ENCODE measurements at places on chromosomes 2 and 18. TPM values are rescaled to one million over a fixed set of nuclear protein-coding genes. Genes with fewer than 3 reads are reported as not detected.
A peak's percentile ranks its signal among the peaks of the same experiment; 100 is the strongest.

- H3K27ac ChIP-seq, result no peak overlapping the region
- no peaks in the 10 kb centered on the region for H3K4me1 ChIP-seq
- no peaks in the 10 kb centered on the region for H3K27me3 ChIP-seq
- DNase-seq, result no peak
- no peak overlapping the region for H3K4me3 ChIP-seq
- H3K36me3 ChIP-seq, result no peaks in the 10 kb centered on the region
Observed at GRCh38 chr2:53150146-53150545, 617.5 kb upstream of the CHAC2 start.

DNA sequence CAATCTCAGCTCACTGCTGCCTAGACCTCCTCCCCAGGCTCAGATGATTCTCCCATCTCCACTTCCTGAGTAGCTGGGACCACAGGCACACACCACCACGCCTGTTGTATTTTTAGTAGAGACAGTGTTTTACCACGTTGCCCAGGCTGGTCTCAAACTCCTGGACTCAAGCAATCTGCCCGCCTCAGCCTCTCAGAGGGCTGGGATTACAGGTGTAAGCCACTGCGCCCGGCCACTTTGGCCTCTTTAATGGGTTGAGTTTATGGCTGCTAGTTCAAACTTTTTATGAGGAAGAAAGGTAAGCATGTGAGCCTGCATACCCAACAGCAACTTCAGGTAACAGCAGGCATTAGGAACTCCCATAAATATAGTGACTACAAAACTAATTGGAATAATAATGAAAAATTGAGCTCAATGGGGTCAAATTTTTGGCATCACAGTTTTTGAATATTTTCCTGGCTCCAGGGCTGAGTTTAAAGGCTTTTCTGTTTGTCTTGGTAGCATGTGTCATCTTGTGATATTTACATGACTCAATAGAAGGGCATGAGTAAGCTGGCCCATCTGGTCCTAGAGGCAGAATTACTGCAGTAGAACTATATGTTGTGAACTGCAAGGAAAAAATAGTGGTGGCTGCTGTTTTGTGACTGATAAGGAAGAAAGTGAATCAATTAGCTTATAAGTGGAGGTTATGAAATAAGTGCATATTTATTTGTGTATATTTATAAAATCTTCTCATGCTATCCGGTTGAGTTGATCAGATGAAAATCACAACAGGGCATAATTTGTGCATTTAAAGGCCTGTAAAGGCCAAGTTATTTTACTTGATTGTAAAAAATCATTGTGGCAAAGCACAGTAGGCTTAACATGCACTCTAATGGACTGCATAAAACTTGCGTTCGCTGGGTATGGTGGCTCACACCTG is 24.8 kb downstream of the GALM start:
- no peak overlapping the region for H3K4me3 ChIP-seq
- no peaks in the 10 kb centered on the region for H3K27me3 ChIP-seq
- no peak for DNase-seq

- H3K27ac ChIP-seq, result no peak overlapping the region
- H3K27me3 ChIP-seq, result peaks cover 2% of the 10 kb centered on the region
Observed at GRCh38 chr18:9454061-9454703, 21.1 kb upstream of the RALBP1 start.

DNA sequence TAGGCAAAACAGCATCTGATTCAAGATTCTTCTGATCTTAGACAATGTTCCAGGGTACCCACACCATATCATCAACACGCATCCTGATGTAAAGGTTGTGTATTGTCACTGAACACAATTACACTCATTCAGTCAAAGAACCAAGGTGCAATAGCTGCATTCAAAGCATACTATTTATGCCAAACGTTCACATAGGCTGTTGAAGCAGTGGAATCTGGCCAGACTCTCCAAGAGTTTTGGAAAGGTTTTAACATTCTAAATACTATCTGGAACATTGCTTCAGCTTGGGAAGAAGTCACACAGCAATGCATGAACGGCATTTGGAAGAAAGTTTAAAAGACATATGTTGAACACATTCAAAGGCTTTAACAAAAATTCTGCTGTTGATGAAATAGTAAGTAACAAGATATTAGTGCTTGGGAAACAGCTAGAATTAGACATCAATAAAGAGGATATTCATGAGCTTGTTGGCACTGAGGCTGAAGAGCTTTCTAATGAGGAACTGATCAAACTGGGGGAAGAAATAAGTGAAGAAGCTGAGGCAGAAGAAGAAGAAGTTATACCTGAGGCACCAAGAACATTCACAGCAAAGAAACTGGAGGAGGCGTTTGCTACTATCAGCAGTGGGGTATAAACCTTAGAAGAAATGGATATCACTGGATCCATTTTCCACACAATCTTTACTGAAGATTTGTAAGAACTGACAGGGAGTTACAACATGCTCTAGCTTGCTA is 47.6 kb upstream of the MSH6 start:
- H3K4me3 ChIP-seq, result no peak overlapping the region
- no peaks in the 10 kb centered on the region for H3K36me3 ChIP-seq
- H3K27ac ChIP-seq, result no peak overlapping the region
- no peaks in the 10 kb centered on the region for H3K4me1 ChIP-seq
- peaks cover 4% of the 10 kb centered on the region for H3K27me3 ChIP-seq
- DNase-seq, result no peak

GRCh38 chr2:16005816-16006536 is 65.6 kb downstream of the MYCN start:
- H3K27me3 ChIP-seq, result no peaks in the 10 kb centered on the region
- no peak for DNase-seq
- H3K4me1 ChIP-seq, result no peaks in the 10 kb centered on the region
- H3K27ac ChIP-seq, result no peak overlapping the region

GRCh38 chr2:17208511-17208910 is 309.7 kb downstream of the RAD51AP2 start:
- no peak overlapping the region for H3K4me3 ChIP-seq
- H3K27ac ChIP-seq, result no peak overlapping the region
- H3K4me1 ChIP-seq, result no peaks in the 10 kb centered on the region
- H3K36me3 ChIP-seq, result no peaks in the 10 kb centered on the region
- H3K27me3 ChIP-seq, result no peaks in the 10 kb centered on the region

GRCh38 chr2:18299423-18300212 is 260.8 kb downstream of the RDH14 start:
- no peaks in the 10 kb centered on the region for H3K4me1 ChIP-seq

- H3K27ac ChIP-seq, result no peak overlapping the region
- no peak overlapping the region for H3K4me3 ChIP-seq
- H3K27me3 ChIP-seq, result no peaks in the 10 kb centered on the region
Observed at GRCh38 chr2:23824777-23825212, 102.1 kb downstream of the ATAD2B start.

DNA sequence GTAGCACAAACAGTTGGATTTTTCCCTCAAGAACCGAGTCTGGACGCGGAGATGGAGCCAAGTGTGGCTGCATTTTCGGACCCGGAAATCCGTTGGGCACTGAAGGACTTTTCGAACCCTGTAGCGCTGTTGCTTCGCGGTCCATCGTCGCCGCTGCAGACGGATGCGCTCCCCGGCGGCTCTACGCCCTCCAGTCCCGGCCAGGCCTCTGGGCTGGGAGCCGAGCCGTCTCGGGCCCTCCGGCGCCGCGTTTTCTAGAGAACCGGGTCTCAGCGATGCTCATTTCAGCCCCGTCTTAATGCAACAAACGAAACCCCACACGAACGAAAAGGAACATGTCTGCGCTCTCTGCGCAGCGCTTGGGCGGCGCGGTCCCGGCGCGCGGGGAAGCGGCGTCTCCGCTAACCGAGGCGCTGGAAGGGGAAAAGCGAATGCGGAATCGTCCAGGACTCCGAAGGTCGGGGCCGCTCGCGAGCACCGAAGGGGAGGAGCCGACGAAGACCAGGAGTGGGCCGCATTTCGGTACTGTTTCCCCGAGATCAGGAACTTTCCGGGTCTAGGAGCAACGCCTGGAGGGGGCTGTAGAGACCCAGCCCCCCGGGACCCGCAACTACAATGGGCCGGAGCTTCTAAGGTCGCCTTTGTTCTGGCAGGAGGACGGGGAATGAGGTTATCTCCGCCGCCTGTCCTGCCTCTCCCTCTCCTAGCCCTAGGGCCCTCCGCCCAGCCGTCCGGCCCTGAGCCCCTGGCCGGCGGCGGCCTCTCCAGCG is 3.2 kb downstream of the EMX1 start:
- H3K27ac ChIP-seq, result no peak overlapping the region
- peaks cover 10% of the 10 kb centered on the region for H3K4me1 ChIP-seq
- peaks cover 68% of the 10 kb centered on the region for H3K27me3 ChIP-seq

- H3K36me3 ChIP-seq, result no peaks in the 10 kb centered on the region
- no peak for DNase-seq
- H3K4me1 ChIP-seq, result no peaks in the 10 kb centered on the region
- H3K4me3 ChIP-seq, result no peak overlapping the region
- H3K27ac ChIP-seq, result no peak overlapping the region
Observed at GRCh38 chr2:39682066-39682692, 16.5 kb downstream of the TMEM178A start.

- no peak overlapping the region for H3K27ac ChIP-seq
- H3K36me3 ChIP-seq, result no peaks in the 10 kb centered on the region
- H3K4me1 ChIP-seq, result no peaks in the 10 kb centered on the region
- no peak for DNase-seq
- H3K27me3 ChIP-seq, result peaks cover 13% of the 10 kb centered on the region
Observed at GRCh38 chr2:9174771-9175437, 31.7 kb upstream of the ASAP2 start.

DNA sequence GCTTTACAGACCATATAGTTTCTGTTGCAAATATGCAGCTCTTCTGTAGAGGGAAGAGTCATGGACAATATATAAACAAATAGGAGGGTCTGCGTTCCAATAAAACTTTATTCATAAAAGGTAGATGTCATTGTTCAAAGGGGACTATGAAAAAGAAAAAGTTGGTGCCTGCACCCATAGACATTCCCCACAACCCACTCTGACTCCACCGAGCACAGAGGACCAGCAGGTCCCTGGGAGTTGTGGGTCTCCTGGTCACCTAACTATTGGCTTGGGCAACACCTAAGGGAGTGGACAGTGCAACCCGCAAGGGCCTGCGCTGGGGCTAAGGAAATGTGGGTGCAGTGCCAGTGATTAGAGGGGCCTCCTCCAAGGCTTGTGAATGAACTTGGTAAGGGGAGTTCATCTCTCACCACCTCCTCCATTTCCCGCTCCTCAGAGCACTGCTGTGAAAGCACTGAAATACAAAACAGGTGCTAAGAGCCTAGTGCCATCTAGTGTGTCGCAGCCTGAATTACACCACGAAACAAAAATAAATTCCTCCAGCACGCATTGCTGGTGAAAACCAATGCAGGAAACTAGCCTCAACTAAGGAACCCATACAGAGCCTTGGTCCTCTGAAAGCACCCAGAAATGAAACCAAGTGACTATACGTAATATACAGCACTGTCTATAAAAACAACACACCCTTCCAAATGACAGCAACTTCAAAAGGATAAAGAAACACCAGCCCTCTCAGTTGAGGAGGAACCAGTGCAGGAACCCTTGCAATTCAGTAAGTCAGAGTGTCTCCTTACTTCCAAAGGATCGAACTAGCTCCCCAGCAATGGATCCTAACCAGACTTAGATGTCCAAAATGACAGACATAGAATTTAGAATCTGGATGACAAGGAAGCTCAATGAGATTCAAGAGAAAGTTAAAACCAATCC is 166.6 kb downstream of the RNF144A start:
- H3K27ac ChIP-seq, result no peak overlapping the region
- H3K27me3 ChIP-seq, result peaks cover 5% of the 10 kb centered on the region
- DNase-seq, result peak; percentile 70
- H3K4me1 ChIP-seq, result no peaks in the 10 kb centered on the region
- H3K36me3 ChIP-seq, result peaks cover 4% of the 10 kb centered on the region
- H3K4me3 ChIP-seq, result no peak overlapping the region

- no peak overlapping the region for H3K4me3 ChIP-seq
- no peaks in the 10 kb centered on the region for H3K27me3 ChIP-seq
- no peak for DNase-seq
- H3K36me3 ChIP-seq, result peaks cover 18% of the 10 kb centered on the region
Observed at GRCh38 chr2:160401895-160402294, 91.7 kb downstream of the RBMS1 start.

- no peak for DNase-seq
- H3K27ac ChIP-seq, result no peak overlapping the region
- H3K4me1 ChIP-seq, result peaks cover 12% of the 10 kb centered on the region
Observed at GRCh38 chr2:28048341-28048740, 157.8 kb downstream of the BABAM2 start.

DNA sequence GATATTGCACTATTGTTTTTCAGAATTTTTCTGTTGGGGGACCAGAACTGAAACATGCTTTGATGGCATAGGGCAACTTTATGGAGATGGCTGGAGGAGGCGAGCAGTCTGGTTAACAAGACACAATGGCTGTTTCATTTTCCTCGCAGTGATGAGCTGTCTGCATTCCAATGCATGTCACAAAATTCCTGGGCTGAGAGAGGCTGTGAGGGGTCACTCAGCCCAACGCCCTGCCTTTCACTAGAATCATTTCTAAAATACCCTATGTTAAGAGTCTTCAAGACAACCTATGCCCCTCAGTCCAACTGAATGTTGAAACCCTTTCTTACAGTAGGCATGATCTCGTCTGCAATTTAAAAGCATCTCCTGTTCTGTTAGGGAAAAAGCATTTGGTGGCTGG is 1090.0 kb downstream of the BCL11A start:
- no peak for DNase-seq
- no peaks in the 10 kb centered on the region for H3K4me1 ChIP-seq
- no peak overlapping the region for H3K27ac ChIP-seq
- H3K36me3 ChIP-seq, result no peaks in the 10 kb centered on the region

GRCh38 chr2:96083989-96084857 is 32.1 kb downstream of the ADRA2B start:
- peaks cover 3% of the 10 kb centered on the region for H3K4me1 ChIP-seq
- no peak overlapping the region for H3K27ac ChIP-seq
- no peak for DNase-seq
- H3K4me3 ChIP-seq, result no peak overlapping the region

GRCh38 chr2:192236136-192236535 is 41.4 kb upstream of the TMEFF2 start:
- H3K4me3 ChIP-seq, result no peak overlapping the region

GRCh38 chr2:219228041-219228910 is 1.2 kb downstream of the ATG9A start:
- H3K4me1 ChIP-seq, result peaks cover 36% of the 10 kb centered on the region
- no peaks in the 10 kb centered on the region for H3K27me3 ChIP-seq
- peak; percentile 61 for DNase-seq
- H3K27ac ChIP-seq, result peak overlapping the region; percentile 83

DNA sequence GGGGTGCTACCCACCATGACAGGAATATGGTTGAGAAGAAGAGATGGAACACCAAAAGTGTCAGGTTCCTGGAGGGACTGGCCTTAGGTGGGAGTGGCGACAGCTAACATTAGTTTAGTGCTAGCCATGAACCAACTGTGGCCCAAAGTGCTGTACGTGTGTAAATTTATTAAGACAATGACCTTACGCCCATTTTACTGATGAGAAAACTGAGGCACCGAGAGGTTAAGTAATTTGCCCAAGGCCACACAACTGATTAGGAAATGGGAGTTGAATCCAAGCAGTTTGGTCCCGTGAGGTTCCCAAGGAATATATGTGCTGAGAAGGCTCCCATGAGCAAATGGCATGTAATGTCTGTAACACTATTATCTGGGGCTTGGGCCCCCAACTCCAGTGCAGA is 109.5 kb upstream of the SLC1A4 start:
- H3K4me3 ChIP-seq, result no peak overlapping the region
- no peak for DNase-seq
- H3K27me3 ChIP-seq, result peaks cover 19% of the 10 kb centered on the region
- no peak overlapping the region for H3K27ac ChIP-seq
- no peaks in the 10 kb centered on the region for H3K36me3 ChIP-seq
- peaks cover 5% of the 10 kb centered on the region for H3K4me1 ChIP-seq

Gene ANKRD30B
- not detected for total RNA-seq

Gene NEB
- 0.09 TPM for total RNA-seq

Gene UGT1A3
- not detected for total RNA-seq

Gene HOXD13
- total RNA-seq, result not detected

Gene MATN3
- not detected for total RNA-seq

Gene TYW5
- total RNA-seq, result 10.9 TPM

Gene CCDC74B
- total RNA-seq, result 1.4 TPM

Gene NDC80
- 42.4 TPM for total RNA-seq
